Epithelial cell of proximal tubule (primary cell): ENCODE measurements at places on chromosomes 3 and 15.

GRCh38 chr15:40942337-40942854 lies 10.9 kb upstream of the CHAC1 start:
- DNase-seq, result no peak

GRCh38 chr3:185199206-185199605 lies 46.3 kb upstream of the C3orf70 start:
- no peak for DNase-seq

DNA sequence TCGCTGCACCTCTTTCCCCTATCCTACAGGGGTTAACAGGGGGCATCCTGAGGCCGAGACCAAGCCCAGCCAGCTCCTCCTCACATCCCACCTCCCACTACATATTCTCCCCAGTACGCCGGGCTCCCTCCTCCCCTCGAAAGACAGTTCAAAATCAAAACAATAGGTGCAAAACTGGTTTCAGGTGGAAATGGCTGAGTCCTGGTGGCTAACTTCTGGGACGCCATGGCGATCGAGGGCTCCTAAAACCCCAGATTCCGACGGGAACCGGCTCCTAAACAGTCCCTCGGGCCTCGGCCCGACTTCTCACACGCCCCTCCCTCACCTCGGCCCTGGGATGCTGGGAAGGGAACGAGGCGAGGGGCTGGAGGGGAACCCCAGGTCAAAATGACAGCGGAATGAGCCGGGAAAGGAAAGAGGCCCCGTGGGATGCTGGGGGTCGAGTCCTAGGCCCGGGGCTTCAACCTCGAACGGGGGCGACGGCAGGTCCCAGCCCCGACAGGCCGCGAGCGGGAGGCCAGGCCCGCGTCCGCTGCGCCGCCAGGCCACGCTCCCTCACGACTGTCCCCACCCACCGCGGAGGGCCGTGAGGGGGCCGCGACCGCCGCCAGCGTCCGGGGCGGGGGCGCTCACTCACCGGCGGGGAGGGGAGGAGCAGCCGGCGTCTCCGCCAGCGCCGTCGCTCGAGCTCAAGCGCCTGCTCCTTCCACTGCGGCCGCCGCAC lies 492 bp downstream of the TMCC1 start:
- DNase-seq, result no peak

DNA sequence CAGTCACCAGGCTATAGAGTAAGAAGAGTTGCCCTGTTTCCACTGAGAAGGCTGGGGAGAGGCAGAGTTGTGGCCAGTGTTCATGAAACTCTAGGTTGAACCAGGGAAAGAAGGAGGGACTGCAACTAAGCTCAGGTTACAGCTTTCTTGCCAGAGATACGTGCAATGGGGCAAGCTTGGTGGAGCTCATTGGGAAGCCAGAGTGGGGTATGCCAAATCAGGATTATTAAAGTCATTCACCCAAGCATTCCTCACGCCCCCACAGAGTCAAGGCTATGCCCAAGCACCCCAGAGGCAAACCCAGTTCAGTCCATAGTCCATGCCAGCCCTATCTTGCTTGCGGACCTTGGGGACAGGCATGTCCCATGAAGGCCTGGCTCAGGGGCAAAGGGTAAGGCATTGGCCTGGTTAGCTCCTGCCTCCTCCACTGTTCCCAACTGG lies 17.6 kb downstream of the SLC6A20 start:
- no peak for DNase-seq
